CD4-positive, CD25-positive, alpha-beta regulatory T cell (primary cell): ENCODE measurements at places on chromosomes 5 and 9.

DNA sequence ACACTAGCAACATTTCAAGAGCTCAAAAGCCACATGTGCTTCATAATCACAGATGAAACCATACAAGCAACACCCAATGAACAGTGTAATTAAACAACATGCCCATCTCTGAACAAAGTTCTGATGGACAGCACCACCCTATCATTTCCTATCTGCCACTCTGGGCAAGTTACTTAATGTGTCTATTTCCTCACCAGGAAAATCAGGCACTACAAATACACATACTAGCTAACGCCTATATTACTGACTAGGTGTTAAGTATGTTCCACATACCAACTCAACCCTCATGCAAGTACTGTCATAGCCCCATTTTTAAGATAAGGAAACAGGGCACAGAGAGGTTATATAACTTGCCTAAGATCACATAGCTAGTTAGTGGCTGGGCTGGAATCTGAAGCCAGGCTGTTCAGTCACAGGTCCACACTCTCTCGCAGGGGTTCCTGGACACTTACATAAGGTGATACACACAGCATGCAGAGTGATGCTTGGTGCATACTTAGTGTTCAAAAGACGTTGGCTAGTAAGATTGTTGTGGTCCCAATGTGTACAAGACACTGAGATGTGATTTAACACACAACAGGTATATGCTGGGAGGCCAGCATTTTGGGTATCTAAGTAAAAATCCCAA, 24.2 kb downstream of the CORO2A start:
- peak overlapping the region; percentile 15 for H3K4me3 ChIP-seq
- H3K27ac ChIP-seq: peak overlapping the region; percentile 68
- no peaks in the 10 kb centered on the region for H3K36me3 ChIP-seq
- H3K4me1 ChIP-seq: peaks cover 67% of the 10 kb centered on the region
- no peak for DNase-seq
- no peaks in the 10 kb centered on the region for H3K27me3 ChIP-seq

GRCh38 chr9:134537951-134538641, 103.5 kb upstream of the COL5A1 start:
- H3K36me3 ChIP-seq: no peaks in the 10 kb centered on the region
- no peak for DNase-seq
- H3K27ac ChIP-seq: no peak overlapping the region
- H3K27me3 ChIP-seq: no peaks in the 10 kb centered on the region

DNA sequence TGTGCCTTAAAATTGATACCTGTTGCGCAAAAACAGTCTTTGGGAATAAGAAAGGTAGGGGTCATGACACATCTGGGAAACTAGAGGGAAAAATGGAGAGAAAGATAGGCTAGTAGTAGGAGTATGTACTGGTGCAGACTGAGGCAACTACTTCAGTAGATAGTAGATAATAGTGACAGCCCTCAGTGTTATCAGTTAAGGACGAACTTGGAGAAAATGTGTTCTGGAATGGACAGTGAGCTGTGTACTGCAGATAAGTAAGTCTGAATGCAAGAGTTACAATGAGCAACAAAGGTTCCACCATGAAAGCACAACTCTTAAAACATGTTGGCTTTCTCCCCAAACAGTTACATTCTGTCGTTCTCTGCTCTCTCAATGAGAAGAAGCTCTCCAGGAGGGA, 6.5 kb upstream of the INSL6 start:
- H3K4me3 ChIP-seq: no peak overlapping the region
- no peak overlapping the region for H3K27ac ChIP-seq
- no peaks in the 10 kb centered on the region for H3K4me1 ChIP-seq
- H3K36me3 ChIP-seq: no peaks in the 10 kb centered on the region

- H3K36me3 ChIP-seq: no peaks in the 10 kb centered on the region
- no peak for DNase-seq
- H3K4me1 ChIP-seq: peaks cover 4% of the 10 kb centered on the region
- no peaks in the 10 kb centered on the region for H3K27me3 ChIP-seq
- H3K27ac ChIP-seq: no peak within 1 kb of the TSS
Observed at GRCh38 chr9:123355761-123356431, at the start of gene CRB2. Gene CRB2 (plus strand): TSS chr9:123356197. CDS start chr9:123356261, 64 bp downstream.

DNA sequence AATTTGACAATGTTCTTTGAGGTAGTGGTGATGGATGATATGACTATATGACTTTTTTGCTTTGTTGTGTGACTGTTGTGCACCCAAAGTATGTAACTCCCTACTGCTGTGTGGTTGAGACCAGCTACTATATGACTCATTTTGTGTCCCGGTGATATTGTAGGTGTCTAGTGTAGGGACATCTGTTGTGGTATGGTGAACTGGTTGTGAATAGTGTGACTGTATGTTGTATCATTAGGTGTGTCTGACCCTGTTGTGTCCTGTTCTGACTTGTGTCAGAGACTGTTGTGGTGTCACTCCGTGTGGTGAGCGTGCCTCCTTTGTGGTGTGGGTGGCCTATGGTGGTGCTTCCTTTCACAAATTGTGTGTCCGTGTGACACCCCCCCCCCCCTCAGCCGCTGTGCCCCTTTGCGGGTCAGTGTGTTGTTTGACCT, 11.2 kb upstream of the CXXC5 start:
- no peak for DNase-seq
- H3K27ac ChIP-seq: peak overlapping the region; percentile 76
- H3K4me1 ChIP-seq: peaks cover 47% of the 10 kb centered on the region
- peak overlapping the region; percentile 79 for H3K4me3 ChIP-seq

- H3K27me3 ChIP-seq: no peaks in the 10 kb centered on the region
- DNase-seq: no peak
- H3K4me1 ChIP-seq: no peaks in the 10 kb centered on the region
- H3K27ac ChIP-seq: no peak overlapping the region
Observed at GRCh38 chr9:36878986-36879982, 154.8 kb downstream of the PAX5 start.

- no peak for DNase-seq
- H3K4me1 ChIP-seq: peaks cover 4% of the 10 kb centered on the region
- no peak overlapping the region for H3K27ac ChIP-seq
- H3K27me3 ChIP-seq: peaks cover 28% of the 10 kb centered on the region
- no peaks in the 10 kb centered on the region for H3K36me3 ChIP-seq
- H3K4me3 ChIP-seq: no peak overlapping the region
Observed at GRCh38 chr9:36985769-36986467, 48.1 kb downstream of the PAX5 start.

DNA sequence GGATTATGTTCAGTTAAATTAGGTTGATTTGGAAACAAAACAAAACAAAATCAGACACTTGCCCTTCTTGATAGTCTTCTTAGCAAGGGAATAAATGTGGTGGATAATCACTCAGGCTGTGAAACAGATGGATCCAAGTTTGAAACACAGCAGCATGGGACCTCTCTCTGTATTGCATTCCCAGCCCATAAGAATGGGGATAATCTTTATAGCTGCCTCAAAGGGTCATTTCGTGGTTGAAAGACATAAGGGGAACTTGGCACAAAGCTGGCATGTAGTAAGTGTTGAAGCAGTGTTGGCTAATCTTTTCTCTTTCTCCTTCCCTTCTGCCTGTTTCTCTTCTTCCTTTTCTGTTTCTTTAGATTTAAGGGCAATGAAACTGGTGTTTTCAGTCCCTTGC, 333.9 kb upstream of the TLE4 start:
- H3K27ac ChIP-seq: no peak overlapping the region
- H3K27me3 ChIP-seq: no peaks in the 10 kb centered on the region
- DNase-seq: no peak
- no peak overlapping the region for H3K4me3 ChIP-seq
- no peaks in the 10 kb centered on the region for H3K36me3 ChIP-seq
- no peaks in the 10 kb centered on the region for H3K4me1 ChIP-seq

DNA sequence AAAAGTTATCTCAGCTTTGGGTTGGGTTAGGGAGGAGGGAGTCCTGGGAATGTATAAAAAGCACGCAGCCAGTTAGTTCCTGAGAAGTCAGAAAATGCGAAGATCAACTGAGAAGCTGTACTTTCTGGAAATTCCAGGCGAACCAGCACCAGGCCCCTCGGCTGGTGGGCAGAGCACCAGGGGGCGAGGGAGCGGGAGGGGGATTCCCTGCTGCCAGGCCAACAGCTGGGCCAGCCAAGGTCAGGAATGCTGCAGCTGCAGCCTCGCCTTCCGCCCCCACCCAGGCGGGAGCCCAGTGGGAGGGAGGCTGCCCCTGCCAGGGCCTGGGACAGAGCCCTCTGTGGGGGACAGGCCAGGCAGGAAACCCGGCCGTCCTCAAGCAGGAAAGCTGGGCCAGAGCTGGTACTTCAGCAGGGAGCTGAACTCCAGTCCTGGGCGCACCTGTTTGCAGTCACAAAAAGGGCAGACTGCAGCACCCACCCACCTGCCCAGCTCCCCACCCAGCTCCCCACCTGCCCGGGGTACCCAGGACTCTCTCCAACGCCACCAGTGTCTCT, 35.5 kb downstream of the VAV2 start:
- no peak overlapping the region for H3K27ac ChIP-seq
- peaks cover 4% of the 10 kb centered on the region for H3K4me1 ChIP-seq
- no peak overlapping the region for H3K4me3 ChIP-seq
- H3K27me3 ChIP-seq: no peaks in the 10 kb centered on the region
- DNase-seq: no peak

DNA sequence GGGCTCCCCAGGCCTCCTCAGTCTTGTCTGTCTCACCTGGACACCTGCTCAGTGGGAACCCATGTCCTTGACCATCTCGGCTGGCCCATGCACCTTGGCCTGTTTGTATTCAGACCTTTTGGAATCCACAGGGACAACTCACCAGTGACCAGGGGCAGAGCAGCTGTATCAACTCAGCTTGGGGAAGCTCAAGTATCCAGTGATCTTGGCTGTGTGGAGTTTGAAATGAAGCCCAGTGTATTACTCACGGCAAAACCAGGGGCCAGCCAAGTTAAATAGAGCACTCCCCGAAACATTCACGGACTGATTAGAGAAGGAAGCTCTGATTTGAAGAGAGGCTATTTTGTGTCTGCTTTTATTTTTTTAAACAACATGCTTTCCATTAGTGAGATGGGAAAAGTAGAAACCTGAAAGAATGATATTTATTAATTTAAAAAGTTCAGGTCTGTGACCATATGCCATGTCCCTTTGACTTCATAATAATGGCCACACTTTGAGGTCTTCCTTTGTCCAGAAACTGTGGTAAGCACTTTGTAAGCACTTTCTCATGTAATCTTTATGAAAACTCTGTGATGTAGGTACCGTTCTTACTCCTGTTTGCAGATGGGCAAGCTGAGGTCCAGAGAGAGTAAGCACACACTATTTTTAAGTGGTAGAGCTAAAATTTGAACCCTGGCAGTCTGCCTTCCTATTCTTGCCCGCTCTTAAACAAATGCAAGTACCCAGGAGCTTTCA, 656.5 kb downstream of the BNC2 start:
- no peaks in the 10 kb centered on the region for H3K27me3 ChIP-seq
- no peak for DNase-seq
- no peak overlapping the region for H3K4me3 ChIP-seq
- H3K27ac ChIP-seq: no peak overlapping the region
- no peaks in the 10 kb centered on the region for H3K36me3 ChIP-seq

DNA sequence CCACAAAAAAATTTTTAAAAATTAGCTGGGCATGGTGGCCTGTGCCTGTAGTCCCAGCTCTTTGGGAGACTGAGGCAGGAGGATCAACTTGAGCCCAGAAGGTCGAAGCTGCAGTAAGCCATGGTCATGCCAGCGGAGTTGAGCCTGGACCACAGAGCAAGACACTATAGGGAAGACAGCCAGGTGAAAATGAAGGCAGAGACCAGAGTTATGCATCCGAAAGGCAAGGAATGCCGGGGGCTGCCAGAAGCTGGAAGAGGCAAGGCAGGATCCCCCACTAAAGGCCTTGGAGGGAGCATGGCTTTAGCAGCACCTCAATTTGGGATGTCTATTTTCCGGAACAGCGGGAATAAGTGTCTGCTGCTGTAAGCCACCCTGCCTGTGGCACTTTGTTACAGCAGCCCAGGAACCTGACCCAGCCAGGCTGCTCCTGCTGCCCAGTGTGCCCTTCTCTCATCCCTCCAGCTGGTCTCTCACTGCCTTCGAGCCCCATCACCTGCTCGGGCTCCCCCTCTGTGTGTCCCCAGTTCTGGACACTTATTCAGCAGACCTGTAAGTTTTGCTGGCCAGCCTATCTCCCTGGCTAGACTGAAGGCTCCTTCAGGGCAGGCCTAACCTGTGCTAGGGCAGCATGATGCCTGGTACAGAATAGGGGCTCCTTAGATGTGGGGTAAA, 16.8 kb upstream of the JADE2 start:
- H3K4me1 ChIP-seq: peaks cover 6% of the 10 kb centered on the region
- H3K27me3 ChIP-seq: no peaks in the 10 kb centered on the region
- no peak overlapping the region for H3K27ac ChIP-seq
- DNase-seq: no peak
- H3K4me3 ChIP-seq: no peak overlapping the region
- H3K36me3 ChIP-seq: no peaks in the 10 kb centered on the region

- H3K27me3 ChIP-seq: peaks cover 7% of the 10 kb centered on the region
- H3K36me3 ChIP-seq: no peaks in the 10 kb centered on the region
- no peak overlapping the region for H3K27ac ChIP-seq
- no peak overlapping the region for H3K4me3 ChIP-seq
- no peaks in the 10 kb centered on the region for H3K4me1 ChIP-seq
Observed at GRCh38 chr5:69032009-69032408, 61.8 kb upstream of the SLC30A5 start.

DNA sequence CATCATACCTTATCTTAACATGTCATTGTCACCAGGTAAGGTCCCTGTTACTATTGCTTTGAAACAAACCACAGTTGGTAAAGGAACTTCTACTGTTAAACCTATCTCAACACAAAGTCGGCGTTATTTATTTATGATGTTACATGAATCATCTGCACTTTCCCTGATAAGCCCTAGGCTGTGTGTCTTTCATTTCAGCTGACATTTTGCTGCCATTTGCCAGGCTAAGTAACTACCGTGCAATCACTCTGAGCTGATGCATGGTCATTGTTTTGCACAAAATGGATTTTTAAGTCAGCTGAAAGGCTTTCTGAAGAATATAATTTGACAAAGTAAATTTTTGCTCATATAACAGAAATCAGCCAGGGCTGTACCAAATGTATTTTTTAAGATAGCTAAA, 546.5 kb downstream of the ZNF608 start:
- H3K27me3 ChIP-seq: no peaks in the 10 kb centered on the region
- DNase-seq: no peak
- H3K4me3 ChIP-seq: no peak overlapping the region
- H3K36me3 ChIP-seq: no peaks in the 10 kb centered on the region

DNA sequence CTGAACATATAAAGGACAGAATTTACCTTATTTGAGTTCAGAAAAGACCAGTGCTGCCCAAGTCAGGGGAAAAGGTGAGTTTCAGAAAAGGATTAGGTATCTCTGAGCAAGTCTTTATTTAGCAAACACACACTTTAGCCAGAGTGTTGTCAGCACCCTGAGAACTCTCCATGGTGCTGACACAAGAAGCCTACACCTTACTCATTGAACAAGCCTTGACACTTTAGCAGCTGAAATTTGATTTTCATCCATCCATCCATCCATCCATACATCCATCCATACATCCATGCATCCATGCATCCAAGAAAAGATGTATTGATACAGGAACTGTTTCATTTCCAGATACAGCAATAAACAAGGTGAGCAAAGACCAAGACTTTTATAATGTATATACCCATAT, 311.2 kb downstream of the TRIM32 start:
- H3K36me3 ChIP-seq: no peaks in the 10 kb centered on the region
- H3K4me3 ChIP-seq: no peak overlapping the region
- no peaks in the 10 kb centered on the region for H3K27me3 ChIP-seq
- no peak overlapping the region for H3K27ac ChIP-seq
- DNase-seq: no peak
- H3K4me1 ChIP-seq: no peaks in the 10 kb centered on the region
